ENCODE measurements at places on chromosomes 1 and 21.

DNA sequence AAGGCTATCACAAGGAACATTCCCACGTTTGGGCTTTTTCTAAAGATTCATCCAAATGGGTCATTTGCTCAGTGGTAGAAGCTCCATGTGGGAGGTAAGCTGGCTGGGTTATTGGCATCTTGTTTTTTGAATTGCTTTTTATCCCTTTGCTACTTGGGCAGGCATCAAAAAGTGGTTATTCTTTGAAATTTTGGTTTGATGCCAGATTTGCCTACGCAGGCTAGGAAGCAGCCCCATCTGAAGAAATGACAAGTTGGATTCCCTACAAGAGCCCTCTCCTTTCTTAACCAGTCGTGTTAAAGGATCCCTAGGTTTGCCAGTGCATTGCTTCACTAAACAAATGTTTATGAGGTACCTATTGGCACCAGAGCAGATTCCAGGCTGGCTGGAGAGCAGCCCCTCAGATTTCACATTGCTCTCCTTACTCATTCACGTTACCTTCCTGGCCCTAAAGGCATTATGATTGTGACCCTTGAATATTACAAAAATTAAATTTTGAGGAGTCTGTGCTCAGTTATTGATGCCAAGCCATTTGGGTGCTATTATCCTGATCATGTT, 38.8 kb downstream of the ARID1A start:
- DNase-seq, result no peak

- no peak for DNase-seq
Observed at GRCh38 chr1:27626031-27626935, 8.7 kb downstream of the FGR start.

- DNase-seq, result no peak
Observed at GRCh38 chr1:20423169-20423795, 62.7 kb downstream of the CAMK2N1 start.

DNA sequence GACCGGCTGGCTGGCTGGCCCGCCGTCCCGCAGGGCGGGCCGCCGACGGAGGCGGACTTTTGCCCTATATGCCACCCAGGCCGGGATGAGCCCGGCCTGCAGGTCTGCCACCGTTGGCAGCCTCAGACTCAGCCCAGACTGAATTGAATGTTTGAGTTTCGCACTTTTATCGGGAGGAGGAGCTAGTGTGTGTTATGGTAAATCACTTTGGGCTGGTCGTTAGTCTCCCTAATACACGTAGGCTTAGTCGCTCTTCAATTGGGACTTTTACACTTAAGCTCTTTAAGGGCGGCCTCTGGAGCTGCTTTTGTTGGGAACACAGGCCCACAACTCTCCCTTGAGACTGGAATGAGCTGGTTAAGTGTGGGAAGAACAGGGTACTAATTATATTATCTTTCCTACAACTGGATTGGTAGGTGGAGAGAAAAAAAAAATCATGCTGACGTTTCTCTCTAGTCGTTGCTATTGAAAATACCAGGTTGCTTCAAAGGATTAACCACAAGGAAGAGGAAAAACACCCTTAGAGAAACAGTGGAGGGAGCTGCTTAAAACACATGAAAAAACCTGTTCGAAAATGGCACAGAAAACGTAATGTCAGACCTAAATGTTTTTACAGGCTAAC, 1.4 kb upstream of the IRF2BP2 start:
- DNase-seq, result no peak

- DNase-seq, result no peak
Observed at GRCh38 chr1:38327559-38327973, 281.0 kb upstream of the POU3F1 start.
